ENCODE measurements at places on chromosomes 11 and 22. TPM values are rescaled to one million over a fixed set of nuclear protein-coding genes. Genes with fewer than 3 reads are reported as not detected.
A peak's percentile ranks its signal among the peaks of the same experiment; 100 is the strongest.

- DNase-seq, result no peak
- no peak overlapping the region for H3K27ac ChIP-seq
- H3K36me3 ChIP-seq, result peaks cover 98% of the 10 kb centered on the region
- H3K27me3 ChIP-seq, result no peaks in the 10 kb centered on the region
These were observed 32.5 kb downstream of the DRG1 start for GRCh38 chr22:31431950-31432349.

DNA sequence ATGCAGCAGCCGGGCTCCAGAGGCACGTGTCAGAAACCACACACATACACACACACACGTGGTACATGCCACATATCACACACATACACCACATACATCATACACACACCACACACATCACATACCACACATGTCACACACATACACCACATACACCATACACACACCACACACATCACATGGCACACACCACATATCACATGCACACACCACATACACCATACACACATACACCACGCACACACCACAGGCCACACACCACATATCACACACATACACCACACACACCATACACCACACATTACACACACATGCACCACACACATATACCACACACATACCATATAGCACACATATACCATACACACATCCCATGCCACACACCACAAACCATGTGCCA is 97.5 kb upstream of the PRR5 start:
- no peaks in the 10 kb centered on the region for H3K36me3 ChIP-seq
- H3K4me1 ChIP-seq, result peaks cover 14% of the 10 kb centered on the region
- no peak overlapping the region for H3K27ac ChIP-seq
- H3K4me3 ChIP-seq, result no peak overlapping the region
- H3K27me3 ChIP-seq, result peaks cover 12% of the 10 kb centered on the region

DNA sequence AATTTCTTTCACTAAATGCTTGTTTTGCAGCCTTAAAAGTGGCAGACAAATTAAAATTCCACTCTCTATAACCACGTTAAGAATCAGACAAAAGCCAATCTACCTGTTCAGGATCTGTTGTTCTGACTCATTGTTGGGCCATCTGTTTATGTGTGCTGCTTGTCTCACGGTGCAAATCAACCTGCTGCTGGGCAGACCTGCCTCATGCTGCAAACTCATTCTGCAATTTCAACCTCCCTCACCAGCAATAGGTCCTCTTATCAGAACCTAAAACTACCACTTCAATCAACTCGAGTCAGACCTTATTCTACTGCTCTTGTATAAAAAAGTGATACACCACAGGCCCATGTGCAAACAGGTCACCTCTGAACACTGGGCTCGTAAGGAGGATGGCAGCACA is 75.1 kb downstream of the LARGE2 start:
- H3K27ac ChIP-seq, result no peak overlapping the region
- no peaks in the 10 kb centered on the region for H3K27me3 ChIP-seq
- no peak overlapping the region for H3K4me3 ChIP-seq
- no peak for DNase-seq

DNA sequence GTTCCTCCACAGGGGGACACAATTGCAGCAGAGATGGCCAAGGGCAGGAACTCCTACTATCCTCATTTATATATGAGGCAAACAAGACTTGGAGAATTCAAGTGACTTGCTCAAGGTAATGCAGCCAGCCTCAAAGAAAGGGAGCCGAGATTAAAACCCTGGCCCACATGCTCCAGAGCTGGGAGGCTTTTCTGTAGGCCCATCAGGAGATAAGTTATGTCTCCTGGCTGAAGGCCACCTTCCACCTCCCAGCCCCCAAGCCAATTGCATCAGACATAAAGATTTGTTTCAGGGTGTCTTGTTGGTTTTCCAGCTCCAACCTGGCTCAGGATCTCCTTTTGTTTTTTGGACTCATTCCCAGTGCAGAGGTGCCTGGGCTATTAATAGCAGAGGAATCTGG is 59.5 kb downstream of the SMIM38 start:
- no peak overlapping the region for H3K27ac ChIP-seq
- H3K4me3 ChIP-seq, result no peak overlapping the region
- no peak for DNase-seq

DNA sequence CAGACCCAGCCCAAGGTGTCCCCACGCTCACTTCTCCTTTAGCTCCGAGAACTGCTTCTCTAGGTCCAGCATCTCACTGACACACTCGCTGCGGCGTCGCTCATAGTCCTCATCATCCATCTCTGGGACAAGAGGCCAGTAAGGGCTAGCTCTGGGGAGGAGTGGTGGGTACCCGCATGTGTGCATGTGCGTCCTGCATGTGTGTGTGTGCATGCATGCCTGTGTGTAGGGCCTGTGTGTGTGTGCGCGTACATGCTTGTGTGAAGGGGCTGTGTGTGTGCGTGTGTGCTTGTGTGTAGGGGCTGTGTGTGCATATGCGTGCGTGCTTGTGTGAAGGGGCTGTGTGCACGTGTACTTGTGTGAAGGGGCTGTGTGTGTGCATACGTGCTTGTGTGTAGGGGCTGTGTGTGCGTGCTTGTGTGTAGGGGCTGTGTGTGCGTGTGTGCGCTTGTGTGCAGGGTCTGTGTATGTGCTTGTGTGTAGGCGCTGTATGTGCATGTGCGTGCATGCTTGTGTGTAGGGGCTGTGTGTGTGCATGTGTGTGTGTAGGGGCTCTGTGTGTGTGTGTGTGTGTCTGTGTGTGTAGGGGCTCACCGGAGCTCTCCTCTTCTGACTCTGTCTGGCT is 3.3 kb downstream of the BRMS1 start:
- DNase-seq, result peak; percentile 56
- H3K4me1 ChIP-seq, result peaks cover 64% of the 10 kb centered on the region
- H3K36me3 ChIP-seq, result peaks cover 32% of the 10 kb centered on the region
- H3K27ac ChIP-seq, result no peak overlapping the region

- no peak overlapping the region for H3K27ac ChIP-seq
- H3K4me3 ChIP-seq, result no peak overlapping the region
- no peaks in the 10 kb centered on the region for H3K36me3 ChIP-seq
These were observed 42.6 kb downstream of the SLC22A12 start for GRCh38 chr11:64633555-64634159.

- H3K27me3 ChIP-seq, result no peaks in the 10 kb centered on the region
- no peak overlapping the region for H3K27ac ChIP-seq
- no peak for DNase-seq
These were observed 10.4 kb downstream of the SPON1 start for GRCh38 chr11:13972944-13973343.

DSCAML1 gene
- total RNA-seq, result 6.7 TPM

CHCHD10 gene
- 90.7 TPM for total RNA-seq

NRIP3 gene
- 0.39 TPM for total RNA-seq

GRIA4 gene
- not detected for total RNA-seq
